Kidney glomerular epithelial cell (primary cell): ENCODE measurements at places on chromosomes 6 and 20.

DNA sequence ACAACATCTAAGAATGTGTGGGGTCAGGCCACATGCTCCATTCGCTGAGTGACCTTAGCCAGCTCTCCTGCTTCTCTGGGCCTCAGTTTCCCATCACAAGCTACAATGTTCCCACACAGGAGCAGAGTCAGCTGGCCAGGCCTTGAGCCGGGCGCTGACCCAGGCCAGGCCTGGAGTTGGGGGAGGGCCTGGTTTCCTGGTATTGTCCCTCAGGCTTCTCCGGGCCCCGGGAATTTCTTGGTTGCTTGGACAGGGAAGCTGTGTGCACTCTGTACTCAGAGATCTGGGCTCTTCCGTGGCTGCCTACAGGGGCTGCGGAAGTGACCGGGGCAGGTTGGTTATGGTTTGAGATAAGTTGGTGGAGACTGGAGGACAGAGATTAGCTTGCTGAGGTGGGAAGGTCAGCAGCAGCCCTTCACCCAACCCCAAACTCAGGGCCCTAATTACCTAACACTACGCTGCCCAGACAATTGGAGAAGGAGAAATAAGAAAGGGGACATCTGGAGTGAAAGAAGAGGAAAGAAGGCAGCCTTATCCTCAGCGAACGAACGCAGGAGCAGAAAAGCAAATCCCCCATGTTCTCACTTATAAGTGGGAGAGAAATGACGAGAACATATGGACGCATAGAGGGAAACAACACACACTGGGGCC, 6.2 kb downstream of the TGM2 start:
- no peak for DNase-seq

- no peak for DNase-seq
These were observed 73.9 kb downstream of the GFOD1 start for GRCh38 chr6:13413466-13413862.

GRCh38 chr20:5116875-5117274, 2.9 kb downstream of the PCNA start:
- no peak for DNase-seq

- no peak for DNase-seq
These were observed 30.3 kb downstream of the RREB1 start for GRCh38 chr6:7138046-7138531.

DNA sequence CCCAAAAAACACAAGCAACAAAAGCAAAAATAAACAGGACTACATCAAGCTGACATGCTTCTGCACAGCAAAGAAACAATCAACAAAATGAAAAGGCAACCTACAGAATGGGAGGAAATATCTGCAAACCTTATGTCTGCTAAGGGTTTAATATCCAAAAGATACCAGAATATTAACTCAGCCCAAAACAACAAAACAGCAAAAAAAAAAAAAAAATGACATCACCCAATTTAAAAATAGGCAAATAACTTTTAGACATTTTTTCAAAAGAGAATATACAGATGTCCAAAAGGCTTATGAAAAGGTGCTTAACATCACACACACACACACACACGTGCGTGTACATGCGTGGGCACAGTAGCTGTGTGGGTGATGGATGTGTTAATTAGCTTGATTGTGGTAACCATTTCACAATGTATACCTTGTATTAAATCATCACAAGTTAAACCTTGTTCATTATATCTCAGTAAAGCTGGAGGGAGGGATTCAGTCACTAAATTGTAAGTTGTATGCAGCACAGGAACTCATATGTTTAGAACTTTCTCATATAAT, 52.4 kb downstream of the QKI start:
- DNase-seq: no peak

DNA sequence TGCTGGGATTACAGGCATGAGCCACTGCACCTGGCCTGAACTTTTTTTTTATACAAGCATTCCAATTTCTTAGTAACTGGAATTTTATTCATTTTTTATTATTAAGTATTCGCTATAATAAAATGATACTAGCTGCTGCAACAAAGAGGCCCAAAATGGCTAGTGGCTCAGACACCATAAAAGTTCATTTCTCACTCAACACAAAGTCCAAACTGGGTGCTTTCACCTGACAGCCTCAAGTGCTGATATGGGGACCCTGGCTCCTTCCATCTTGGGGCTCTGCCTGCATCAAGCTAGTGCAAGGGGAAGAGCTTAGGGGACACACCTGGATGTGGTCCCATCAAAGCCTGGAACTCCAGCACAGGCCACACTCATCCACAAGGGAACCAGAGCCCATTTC, 12.2 kb upstream of the NOP56 start:
- no peak for DNase-seq

DNA sequence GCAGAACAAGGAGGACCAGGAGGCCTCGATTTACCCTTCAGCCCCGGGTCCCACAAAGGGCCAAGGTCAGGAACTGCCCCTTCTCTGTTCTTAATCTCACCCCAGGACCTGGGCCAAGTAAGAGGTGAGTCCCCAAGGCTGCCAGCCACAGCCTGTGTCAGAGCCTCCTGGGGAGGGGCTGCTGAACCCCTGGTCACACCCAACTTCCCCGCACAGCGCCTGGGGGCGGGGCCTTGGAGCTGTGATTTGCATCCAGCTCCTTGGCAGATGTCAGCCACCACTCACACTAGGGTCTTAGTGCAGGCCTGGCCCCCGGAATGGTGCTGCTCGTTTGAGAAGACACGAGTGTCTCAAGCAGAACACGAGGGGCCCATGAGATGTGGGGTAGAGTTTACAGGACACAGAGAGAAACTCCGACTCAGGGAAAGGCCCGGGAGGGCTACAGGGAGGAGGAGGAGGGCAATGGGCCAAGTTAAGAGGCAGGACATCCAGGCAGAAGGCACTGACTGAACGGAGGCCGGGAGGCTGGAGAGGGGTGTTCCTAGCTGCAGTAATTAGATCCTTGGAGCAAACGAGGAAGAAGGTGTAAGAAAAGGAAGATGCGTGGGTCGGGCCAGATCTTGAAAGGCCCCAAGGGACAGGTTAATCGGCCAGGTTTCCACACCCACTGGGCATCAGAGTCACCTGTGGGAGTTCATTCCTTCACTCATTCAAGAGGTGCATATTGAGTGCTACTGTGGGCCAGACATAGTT, 26.9 kb downstream of the ZBP1 start:
- DNase-seq: no peak

DNA sequence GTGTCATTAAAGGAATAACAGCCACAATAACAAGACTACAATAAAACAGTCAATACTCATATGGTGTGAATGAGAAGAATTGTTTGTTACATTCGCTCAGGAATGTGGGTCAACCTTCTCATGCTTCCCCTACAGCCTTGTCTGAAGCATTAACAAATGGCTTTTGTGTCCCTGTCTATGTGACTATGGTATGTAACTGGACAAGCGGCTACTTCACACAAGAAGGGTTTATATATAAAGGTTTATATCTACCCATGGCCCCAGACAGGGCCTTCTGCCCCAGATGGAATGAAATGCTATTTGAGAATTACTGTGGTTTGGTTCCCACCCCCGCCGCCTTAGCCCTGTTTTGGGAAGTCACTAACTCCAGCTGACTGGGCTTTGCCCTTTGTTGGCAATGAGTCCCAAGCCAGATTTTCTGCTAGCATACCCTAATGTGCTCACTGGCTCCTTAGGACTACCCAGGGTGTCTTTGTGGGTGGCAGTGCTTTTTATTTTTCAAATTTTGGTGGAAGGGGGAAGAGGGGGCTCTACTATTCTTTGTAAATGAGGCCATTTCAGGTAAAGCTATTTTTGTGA, 39.4 kb downstream of the TFAP2A start:
- DNase-seq: no peak

DNA sequence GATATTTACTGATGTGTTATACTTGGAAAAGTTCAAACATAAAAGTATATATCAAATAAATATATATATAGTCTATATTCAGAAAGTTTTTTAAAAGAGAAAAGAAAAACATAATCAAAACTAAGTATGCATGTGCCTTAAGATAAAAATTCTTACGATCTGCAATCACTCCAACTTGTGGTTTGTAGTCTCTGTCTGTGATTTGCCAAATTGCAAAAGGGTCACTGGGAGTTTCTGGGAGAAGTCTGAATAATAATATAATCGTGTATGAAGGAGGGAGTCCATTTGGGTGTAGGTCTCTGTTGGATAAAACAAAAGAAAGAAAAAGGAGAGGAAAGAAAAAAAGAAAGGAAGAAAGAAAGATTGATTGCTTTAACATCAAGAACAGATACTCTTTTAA, 92.4 kb downstream of the COL12A1 start:
- DNase-seq: no peak

- peak; percentile 39 for DNase-seq
These were observed 147.3 kb upstream of the FOXQ1 start for GRCh38 chr6:1164600-1164999.

- no peak for DNase-seq
These were observed 31.3 kb upstream of the MRGBP start for GRCh38 chr20:62765021-62765420.

- no peak for DNase-seq
These were observed 241.8 kb upstream of the SULF2 start for GRCh38 chr20:48026981-48027592.

DNA sequence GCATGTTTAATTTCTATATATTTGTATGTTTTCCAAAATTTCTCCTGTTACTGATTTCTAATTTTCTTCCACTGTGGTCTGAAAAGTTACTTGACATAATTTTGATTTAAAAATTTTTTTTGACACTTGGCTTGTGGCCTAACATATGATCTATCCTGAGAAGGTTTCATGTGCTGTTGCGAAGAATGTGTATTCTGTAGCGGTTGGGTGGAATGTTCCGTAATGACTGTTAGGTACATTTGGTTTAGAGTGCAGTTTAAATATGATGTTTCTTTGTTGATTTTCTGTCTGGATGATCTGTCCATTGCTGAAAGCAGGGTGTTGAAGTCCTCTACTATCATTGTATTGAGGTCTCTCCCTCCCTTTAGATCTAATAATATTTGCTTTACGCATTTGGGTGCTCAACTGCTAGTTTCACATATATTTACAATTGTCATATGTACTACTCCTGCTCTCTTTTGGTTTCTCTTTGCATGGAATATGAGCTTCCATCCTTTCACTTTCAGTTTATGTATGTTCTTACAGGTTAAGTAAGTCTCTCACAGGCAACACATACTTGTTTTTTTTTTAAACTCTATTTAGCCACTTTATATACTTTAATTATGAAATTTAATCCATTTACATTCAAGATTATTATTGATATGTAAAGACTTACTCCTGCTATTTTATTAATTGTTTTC, 19.5 kb upstream of the EDN1 start:
- DNase-seq: no peak

GRCh38 chr20:49797344-49797615, 15.3 kb upstream of the SLC9A8 start:
- no peak for DNase-seq

- DNase-seq: no peak
These were observed 3.8 kb downstream of the GCM1 start for GRCh38 chr6:53144802-53145201.

GRCh38 chr20:32495217-32495565, 89.9 kb downstream of the NOL4L start:
- no peak for DNase-seq

DNA sequence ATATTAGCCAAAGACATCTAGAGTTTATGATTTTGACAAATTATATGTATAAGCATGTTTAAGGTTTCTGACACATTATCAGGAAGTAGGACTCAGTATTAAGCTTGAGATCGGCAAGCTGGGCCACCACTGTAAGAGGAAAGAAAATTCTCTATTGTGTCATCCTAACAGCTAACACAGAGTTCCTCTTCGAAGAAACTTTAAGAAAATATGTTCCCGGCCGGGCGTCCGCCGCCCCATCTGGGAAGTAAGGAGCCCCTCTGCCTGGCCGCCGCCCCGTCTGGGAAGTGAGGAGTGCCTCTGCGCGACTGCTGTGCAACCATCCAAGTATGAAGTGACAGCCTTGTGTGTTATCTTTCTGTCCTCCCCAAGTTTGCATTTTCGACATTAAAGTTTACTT, 23.0 kb downstream of the USP49 start:
- no peak for DNase-seq

GRCh38 chr20:43300901-43301300, 111.2 kb upstream of the PTPRT start:
- DNase-seq: no peak

DNA sequence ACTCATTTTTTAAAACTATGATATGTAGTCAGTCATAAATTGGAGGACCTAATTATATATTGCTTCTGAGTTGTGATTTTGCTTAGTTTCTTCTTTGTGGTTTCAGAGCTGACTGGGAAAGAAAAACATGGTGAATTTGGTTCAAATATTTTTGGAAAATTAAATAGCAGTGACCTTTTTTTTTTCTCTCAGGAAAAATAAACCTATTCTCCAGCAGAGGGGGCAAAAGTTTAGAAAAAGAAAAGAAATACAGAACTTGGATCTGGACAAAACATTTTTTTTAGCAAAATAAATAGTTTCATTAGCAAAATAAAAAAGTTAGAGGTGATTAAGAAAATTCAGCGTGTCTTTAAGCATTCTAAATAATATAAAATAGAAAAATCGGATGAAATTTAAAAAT, 10.2 kb downstream of the COL10A1 start:
- DNase-seq: no peak

DNA sequence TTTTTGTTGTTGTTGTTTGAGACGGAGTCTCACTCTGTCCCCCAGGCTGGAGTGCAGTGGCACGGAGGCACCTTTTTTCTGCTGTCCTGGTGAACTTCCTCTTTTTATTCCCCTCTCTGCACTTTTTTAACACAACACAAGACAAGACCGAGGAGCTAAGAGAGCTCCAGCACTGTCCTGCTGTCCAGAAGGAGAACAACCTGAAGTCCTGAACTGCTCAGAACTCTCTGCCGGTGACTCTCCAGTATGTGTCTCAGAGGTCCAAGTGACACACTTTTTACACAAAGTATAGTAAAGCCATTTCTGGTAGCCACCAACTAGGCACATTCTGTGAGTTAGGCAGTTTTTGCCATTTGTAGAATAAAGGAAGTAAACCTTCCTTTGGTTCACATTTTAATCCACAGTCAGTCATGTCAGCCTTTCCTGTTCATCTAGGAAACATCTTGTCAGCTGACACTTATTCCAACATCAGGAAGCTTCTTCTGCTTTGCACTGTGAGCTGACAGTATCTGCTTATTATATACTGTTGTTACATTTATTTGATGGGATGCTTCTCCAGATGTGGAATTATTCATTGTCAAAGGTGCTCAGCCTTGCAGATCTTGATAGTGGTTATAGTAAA, 28.1 kb upstream of the TXNDC5 start:
- no peak for DNase-seq

GRCh38 chr6:20279608-20280287, 67.5 kb upstream of the MBOAT1 start:
- DNase-seq: no peak

GRCh38 chr6:75933387-75933975, 139.0 kb downstream of the IMPG1 start:
- no peak for DNase-seq

DNA sequence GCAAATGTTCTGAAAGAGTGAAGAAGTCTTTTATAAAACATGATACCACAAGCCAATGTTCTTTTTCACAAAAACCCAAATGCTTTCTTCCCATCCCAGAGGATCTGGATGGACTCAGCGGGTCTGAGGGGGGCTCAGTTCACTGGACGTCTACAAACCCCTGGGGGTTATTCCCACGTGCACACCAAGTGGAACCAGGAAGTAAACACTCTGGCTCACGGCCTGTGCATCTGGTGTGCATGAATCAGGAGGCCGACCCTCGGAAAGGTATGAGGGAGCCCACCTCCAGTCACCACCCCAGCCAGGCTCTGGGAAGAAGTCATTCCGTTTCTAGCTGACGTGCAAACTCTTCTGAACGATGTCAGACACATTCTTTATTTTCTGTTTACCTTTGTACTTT, 252.2 kb downstream of the DLL1 start:
- DNase-seq: no peak
